ENCODE measurements at places on chromosomes 3 and 15.

GRCh38 chr3:43699864-43700263 is 9.1 kb downstream of the ABHD5 start:
- no peak for DNase-seq

DNA sequence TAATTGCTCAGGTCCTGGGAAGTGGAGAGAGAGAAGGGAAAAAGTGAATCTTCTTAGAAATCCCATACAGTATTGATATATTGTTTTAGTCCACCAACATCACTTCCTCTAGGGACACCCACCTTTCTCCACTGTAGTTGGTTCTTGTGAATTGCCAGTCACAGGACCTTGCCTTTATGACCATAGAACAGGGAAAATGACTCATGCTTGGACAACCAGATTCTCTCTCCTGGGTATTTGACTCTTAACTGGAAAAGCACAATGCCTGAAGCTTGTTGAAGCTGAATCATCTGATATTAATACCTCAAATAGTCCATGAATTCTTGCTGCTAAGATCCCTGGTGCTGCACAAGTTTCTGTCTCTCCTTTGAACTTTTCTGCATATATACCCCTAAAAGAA is 32.5 kb upstream of the DCLK3 start:
- peak; percentile 65 for DNase-seq

- peak; percentile 97 for DNase-seq
Observed at GRCh38 chr3:177597311-177598096, 400.2 kb upstream of the TBL1XR1 start.

DNA sequence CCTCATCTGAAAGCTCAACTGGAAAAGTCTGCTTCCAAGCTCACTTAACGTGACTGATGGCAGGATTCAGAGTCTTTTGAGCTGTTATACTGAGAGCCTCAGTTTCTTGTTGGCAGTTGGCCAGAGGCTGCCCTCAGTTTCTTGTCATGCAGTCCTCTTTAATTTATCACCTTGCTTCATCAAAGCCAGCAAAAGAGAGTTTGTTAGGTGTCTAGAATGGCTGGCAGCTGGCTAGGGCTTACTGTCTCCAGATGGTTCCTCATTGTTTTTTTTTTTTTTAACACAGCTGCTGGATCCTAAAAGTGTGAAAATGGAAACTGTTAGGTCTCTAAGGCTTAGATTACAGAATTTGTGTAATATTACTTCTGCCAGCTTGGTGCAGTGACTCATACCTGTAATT is 310.6 kb downstream of the PDCD6IP start:
- no peak for DNase-seq

GRCh38 chr3:156542101-156543042 is 12.5 kb downstream of the SSR3 start:
- no peak for DNase-seq

GRCh38 chr15:48077616-48078184 is 43.1 kb upstream of the SLC24A5 start:
- DNase-seq, result no peak

GRCh38 chr3:185726254-185726967 is 98.4 kb downstream of the IGF2BP2 start:
- no peak for DNase-seq

DNA sequence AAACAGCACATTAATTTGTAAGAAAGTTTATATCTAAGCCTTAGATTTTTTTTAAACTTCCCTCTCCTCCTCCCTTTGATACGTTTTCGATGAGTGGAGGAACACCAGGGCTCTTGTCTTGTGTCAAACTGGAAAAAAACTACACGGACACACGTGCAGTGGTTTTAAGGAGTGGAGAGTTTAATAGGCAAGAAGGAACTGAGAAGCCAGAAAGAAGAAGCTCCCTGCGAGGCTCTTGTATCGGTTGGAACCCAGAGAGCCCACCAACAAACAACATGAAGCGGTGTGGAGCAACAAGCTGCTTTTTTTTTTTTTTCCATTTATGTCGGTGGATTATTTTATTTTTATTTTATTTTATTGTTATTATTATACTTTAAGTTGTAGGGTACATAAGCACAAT is 18.6 kb downstream of the NDUFB4 start:
- no peak for DNase-seq

- DNase-seq, result no peak
Observed at GRCh38 chr15:101452572-101452971, 36.9 kb downstream of the PCSK6 start.

DNA sequence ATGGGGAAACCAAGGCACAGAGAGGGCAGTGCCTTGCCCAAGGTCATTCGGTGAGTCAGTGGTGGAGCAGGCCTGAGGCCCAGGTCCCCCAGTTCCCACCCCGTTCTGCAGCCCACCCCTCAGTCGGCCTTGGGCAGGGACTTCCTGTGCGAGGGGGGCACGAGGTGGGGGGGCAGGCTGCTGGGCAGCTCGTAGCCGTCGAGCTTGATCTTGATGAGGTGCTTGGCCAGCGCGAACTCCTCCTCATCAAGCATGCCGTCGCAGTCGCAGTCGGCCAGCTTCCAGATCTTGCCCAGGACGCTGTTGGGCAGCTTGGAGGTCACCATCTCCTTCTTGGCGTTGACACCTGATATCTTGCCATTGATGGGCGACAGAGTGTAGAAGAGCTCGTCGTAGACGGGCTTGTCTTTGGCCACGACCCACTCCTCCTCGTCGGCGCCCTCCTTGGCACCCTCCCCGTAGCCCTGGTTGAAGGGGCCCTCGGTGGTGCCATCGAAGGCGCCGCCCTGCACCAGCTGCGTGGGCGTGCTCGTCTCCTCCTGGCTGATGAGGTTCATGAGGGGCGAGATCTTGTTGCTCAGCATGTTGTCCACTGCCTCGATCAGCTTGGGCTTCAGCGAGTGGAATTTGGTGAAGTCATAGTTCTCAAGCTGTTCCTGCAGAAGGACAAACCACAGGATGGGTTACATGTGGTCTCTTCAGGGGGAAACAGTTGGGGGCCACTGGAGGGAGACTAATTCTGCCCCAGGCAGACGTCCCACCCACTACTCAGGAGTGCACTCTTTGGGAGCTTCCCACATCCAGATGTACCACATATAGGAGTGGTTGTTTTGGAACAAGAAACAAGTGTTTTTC is 6.9 kb upstream of the SPTBN5 start:
- DNase-seq, result no peak

DNA sequence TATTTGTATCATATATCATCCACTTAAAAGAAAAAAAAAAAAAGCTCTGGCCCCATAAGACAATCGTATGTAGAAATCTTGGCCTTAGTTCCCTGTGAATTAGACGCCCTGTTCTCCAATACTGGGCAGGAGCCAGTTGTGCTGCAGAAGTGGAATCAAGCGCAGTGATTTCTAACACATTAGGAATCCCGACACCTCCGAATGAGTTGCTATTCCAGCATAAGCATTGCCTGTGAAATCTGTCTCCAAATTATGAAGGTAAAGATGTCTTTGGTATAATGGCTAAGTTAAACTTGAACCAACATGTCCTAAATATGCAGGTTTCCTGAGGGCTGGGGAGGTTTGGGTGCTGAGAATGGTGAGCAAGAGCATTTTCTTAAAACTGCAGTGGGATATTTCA is 199.4 kb upstream of the ARRDC4 start:
- no peak for DNase-seq

GRCh38 chr3:183494341-183494740 is 61.2 kb downstream of the KLHL6 start:
- no peak for DNase-seq

DNA sequence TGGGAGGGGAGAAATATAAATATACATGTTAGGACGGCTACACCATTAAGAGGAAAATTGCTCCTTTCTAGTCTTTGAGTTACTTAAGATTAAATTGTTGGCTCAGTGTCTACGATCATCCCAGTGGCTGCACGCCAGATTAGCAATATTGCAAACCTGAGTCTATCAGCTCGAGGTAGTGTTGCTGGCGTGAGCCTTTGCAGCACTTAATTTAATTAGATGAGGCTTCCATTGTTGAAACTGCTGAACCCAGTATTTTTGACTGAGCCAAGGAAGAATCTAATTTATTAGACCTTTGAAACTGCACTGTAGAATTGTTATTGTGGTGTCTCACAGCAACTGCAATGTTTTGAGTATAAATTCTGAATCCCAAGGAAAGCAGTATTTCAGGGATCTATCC is 782.4 kb upstream of the ROBO1 start:
- DNase-seq, result no peak

DNA sequence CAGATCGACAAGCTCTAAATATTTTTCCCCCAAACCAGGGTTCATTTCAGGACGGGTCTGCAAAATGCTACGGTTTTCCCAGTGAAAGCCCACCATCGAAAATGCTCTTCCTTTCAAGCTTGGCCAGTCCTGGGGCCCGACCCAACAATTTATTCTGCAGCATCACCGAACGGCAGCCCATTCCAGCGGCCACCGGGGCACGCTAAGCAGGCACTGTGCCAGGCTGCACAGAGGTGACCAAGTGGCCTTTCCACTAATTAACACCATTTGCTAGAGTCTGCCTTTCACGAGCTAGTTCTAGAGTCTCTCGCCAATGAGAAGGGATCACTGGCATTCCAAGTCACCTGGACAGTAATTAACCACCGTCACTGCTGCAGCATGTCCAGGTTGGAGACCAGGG is 14.4 kb downstream of the RGMA start:
- no peak for DNase-seq

- no peak for DNase-seq
Observed at GRCh38 chr3:54706738-54707137, 221.1 kb downstream of the LRTM1 start.

DNA sequence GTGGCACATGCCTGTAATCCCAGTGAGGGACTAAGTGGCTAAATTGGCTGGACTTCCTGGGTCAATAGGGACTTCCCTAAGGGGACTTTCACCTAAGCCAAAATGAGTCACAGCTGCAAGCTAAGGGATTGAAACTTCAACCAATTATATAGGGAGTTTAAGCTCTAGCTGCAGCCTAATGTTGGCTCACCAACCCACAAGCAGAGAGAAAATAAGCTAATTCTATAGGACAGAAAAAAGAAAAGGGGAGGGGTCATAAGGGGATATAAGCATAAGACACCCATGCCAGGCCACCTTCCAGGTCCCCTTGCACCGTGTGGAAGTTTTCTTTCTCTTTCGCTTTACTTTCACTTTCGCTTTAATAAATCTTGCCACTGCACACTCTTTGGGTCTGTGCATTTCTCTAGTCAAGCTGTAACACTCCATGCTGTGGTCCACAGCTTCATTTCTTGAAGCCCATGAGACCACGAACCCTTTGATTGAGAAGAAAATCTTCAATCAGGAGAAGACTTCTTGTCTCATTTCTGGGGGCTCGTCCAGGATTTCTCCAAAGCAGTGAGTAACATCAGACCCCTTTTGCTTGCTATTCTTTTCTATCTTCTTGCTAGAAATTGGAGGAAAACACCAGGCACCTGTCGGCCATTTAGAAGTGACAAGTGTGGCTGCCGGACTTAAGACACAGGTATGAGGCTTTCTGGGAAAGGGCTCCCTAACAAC is 192.3 kb downstream of the IGSF11 start:
- DNase-seq, result no peak

DNA sequence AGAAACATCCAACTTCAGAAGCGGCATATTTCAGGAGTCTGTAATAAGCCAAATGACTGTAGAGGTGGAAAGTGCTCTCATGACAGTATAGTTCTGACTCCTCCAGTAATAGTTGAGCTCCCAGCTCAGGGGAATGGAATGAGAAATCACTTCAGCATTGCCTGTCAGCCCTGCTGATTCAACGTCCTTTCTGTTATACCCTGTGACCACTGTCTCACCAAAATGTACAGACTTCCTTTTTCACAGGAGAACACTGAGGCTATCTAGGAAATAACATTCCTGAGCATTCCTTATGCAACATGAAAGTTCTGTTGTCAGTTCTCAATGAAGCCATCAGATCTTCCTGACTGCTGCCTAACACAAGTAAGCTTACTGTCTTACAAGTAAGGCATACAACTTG is 284.5 kb upstream of the MME start:
- DNase-seq, result peak; percentile 96

GRCh38 chr3:152151216-152151876 is 117.4 kb upstream of the MBNL1 start:
- DNase-seq, result no peak

- DNase-seq, result peak; percentile 79
Observed at GRCh38 chr3:148379763-148380382, 317.8 kb upstream of the AGTR1 start.

- DNase-seq, result peak; percentile 36
Observed at GRCh38 chr15:80710635-80711554, 15.8 kb downstream of the ABHD17C start.

DNA sequence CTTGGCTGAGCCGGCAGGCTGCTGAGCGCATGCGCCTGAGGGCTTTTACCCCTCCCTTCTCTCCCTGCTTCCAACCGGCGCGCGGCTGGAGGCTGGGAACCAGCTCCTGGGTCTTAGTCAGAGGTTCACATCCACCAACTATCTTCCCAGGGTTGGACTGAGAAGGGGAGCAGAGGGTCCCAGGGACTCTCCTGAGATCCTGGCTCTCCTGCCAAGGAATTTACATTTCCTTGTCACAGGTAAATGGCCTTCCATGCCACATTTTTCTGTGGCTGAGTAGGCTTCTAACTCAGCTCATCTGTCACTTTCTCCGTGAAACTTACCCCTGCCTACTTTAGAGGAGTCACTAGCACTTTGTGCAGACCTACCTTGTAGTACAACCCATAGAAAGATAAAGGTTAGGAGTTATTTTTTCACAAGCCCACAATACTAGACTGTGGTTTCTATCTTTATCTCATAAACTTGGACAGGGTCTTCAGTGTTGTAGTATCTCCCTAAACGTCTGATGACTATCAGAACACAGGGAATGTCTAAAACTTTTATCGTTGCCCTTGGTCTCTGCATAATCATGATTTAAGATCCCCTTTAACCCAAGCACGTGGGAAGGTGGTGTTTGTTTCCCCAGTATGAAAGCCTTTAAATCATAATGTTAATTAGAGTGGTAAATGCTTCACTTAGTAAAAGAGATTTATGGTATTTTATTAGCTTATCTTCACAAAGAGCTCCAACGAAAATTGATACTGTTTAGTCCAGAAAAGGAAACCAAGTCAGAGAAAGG is 638 bp upstream of the TBC1D5 start:
- no peak for DNase-seq

DNA sequence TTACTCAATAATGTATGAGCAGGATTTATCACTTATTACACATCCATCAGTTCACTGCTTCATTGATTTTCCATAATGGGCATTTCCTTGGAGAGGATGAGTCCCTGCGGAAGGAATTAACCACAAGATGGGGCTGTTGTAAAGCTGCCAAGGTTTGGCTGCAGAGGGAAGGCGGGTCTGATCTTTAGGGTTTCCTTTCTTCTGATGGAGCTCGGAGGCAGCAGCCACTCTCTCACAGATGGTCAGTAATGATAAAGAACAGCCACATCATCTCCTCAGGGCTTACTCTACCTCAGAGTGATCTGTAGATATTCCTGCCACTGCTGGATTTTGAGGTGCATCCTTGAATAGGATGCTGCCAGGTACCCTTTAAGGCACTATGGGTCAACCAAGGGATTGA is 115.2 kb downstream of the USP13 start:
- peak; percentile 86 for DNase-seq

- peak; percentile 30 for DNase-seq
Observed at GRCh38 chr15:91970142-91970541, 116.6 kb downstream of the SLCO3A1 start.

GRCh38 chr3:178735032-178735674 is 198.9 kb downstream of the KCNMB2 start:
- DNase-seq, result no peak

Measured in fibroblast of upper back skin (primary cell).